NCI-H524 treated with DMSO at 0.1 percent for 48 hours (cell line): ENCODE measurements at places on chromosomes 13 and 19.
A peak's percentile ranks its signal among the peaks of the same experiment; 100 is the strongest.

DNA sequence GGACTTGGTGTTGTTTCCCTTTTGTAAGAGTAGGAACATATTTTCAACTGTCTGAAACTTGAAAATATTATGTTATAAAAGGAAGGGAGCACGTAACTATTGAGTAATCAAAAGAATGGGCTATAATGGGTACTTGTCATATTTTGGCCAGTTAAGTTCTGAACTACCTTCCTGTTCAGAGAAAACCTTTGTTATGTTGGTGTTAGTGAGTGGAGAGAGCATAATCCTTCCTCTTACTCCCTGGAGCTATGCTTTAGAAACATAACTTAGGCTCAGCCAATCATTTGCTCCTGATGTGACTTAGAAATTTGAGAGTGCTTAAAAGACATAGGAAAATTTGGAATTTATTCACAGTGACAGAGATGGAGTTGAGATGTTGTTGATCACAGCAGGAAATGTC, 482.5 kb upstream of the SPRY2 start:
- DNase-seq: no peak

DNA sequence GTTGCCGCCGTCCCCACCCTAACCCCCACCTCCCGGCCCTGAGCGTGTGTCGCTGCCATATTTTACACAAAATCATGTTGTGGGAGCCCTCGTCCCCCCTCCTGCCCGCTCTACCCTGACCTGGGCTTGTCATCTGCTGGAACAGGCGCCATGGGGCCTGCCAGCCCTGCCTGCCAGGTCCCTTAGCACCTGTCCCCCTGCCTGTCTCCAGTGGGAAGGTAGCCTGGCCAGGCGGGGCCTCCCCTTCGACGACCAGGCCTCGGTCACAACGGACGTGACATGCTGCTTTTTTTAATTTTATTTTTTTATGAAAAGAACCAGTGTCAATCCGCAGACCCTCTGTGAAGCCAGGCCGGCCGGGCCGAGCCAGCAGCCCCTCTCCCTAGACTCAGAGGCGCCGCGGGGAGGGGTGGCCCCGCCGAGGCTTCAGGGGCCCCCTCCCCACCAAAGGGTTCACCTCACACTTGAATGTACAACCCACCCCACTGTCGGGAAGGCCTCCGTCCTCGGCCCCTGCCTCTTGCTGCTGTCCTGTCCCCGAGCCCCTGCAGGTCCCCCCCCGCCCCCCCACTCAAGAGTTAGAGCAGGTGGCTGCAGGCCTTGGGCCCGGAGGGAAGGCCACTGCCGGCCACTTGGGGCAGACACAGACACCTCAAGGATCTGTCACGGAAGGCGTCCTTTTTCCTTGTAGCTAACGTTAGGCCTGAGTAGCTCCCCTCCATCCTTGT, 6.4 kb downstream of the YIPF2 start:
- DNase-seq: no peak

DNA sequence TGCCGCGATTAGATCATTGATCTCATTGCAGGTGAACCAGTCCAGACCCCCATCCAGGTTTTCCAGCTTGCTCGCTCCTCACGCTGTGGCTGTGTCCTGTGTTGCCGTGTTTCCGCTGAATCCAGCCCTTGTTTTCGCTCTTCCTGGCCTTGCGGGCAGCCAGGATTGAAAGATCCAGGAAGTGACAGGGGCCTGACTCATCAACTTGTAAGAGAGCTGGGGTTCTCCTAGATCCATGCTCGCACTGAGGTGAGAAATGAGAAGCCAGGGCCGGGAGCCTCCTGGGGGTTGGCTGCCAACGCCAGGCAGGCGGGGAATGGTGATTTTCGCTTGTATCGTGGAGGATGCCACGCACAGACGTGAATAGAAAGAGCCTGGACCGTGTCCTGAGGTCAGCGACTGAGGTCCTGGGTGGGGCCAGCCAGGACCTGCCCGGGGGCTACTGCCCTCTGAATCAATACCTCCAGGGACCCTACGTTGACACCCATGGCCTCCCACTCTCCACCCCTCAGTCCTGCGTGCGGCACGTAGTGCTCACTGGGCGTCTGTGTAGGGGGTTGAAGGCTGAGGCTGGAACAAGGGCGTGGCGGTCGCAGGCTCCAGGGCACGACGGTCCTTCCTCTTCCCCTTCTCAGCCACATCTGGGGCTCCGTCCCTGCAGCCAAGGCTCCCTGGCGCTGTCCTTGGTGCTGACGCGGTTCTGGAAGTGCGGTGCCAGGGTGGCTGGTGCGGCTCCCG, 7.3 kb upstream of the PTPRH start:
- peak; percentile 69 for DNase-seq

GRCh38 chr19:39557811-39558623, 18.1 kb upstream of the EID2 start:
- no peak for DNase-seq

GRCh38 chr13:76127922-76128321, 491.8 kb downstream of the LMO7 start:
- no peak for DNase-seq

GRCh38 chr13:76656500-76656899, 229.7 kb downstream of the KCTD12 start:
- DNase-seq: no peak

- peak; percentile 67 for DNase-seq
These were observed 130.6 kb downstream of the DLEU7 start for GRCh38 chr13:50712881-50713280.

GRCh38 chr13:39263033-39263432, 224.8 kb downstream of the NHLRC3 start:
- no peak for DNase-seq

GRCh38 chr13:23512762-23513395, 57.3 kb upstream of the TNFRSF19 start:
- no peak for DNase-seq

DNA sequence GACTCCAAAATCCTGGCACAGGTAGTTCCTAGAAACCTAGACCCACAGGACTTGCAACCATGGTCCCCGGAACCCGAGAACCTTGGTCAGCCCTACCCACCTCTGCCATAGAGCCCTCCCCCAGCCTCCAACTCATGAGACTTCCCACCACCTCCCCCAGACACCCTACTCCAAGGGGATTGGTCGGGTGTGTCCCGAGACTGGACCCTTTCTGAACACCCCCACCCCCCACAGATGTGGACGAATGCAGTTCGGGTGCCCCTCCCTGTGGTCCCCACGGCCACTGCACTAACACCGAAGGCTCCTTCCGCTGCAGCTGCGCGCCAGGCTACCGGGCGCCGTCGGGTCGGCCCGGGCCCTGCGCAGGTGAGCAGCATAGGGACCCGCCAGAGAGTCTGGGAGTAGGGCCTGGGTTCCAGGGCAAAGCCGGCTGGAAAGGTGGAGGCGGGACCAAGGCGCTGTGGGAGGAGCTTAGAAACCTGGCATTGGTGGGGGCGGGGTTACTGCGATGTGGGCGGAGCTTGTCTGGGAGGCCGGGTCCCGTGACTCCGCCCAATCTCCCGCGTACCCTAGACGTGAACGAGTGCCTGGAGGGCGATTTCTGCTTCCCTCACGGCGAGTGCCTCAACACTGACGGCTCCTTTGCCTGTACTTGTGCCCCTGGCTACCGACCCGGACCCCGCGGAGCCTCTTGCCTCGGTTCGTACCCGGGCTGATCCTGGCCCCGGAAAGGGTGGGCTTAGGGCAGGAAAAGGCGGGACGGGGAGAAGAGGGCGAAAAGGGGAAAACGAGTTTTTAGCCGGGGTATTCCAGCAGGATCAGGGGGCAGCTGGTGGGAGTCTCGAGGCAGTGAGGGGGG, 11.9 kb downstream of the LTBP4 start:
- DNase-seq: no peak

DNA sequence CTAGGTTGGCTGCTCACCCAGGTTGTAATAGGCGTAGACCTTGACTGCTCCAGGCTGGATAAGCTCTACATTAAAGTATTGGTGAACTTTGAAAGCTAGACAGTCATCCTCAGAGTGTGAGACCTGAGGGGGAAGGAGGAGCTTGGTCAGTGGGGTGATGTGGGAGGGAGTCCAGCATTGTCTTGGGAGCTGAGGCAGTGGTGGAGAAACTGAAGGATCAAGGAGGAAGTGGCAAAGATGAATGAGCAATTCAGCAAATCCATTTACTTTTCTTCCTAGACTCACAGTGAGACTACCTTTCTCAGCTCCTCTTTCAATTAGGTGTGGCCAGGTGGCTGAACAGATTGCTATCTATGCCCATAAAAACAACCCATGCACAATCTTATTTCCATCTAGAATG, 10.2 kb upstream of the TNFSF14 start:
- no peak for DNase-seq

DNA sequence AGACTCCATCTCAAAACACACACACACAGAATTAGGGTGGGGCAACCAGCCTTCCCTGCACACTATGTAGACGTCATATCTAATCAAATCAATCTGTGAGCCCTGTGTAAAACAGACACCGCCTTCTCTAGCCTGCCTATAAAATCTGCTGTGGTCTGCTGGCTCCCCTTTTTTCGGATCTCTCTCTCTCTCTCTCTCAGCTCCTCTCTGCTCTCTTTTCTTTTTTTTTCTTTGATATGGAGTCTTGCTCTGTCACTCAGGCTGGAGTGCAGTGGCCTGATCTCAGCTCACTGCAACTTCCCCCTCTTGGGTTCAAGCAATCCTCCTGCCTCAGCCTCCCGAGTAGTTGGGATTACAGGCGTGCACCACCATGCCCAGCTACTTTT, 11.8 kb upstream of the CD70 start:
- DNase-seq: no peak

GRCh38 chr13:50911081-50911631, 1.6 kb downstream of the RNASEH2B start:
- no peak for DNase-seq

DNA sequence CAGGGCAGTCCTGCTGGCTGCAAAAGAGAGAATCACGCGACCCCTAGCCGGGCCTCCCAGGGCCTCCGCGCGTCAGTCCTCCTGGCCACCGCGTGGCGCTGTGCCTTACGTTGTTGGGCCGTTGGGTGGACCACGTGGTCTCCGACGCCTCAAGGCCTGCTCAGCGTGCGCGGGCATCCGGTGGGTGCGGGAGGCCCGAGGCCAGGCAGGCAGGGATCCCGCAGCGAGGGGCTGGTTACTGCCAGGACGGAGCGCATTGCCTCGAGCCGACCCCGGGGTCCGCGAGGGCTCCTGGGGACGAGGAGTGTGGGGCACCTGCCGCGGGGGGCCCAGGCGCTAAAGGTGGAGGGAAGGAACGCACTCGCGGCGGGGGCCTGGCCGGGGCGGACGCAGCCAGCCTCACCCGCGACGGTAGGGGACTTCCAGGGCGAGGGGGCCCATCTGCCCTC, at the start of gene TDRD12:
Gene TDRD12, plus strand, starts transcription at position 157 of the 449 bp plus-strand sequence. CDS start 306 bp downstream, outside the sequence.
- no peak for DNase-seq

DNA sequence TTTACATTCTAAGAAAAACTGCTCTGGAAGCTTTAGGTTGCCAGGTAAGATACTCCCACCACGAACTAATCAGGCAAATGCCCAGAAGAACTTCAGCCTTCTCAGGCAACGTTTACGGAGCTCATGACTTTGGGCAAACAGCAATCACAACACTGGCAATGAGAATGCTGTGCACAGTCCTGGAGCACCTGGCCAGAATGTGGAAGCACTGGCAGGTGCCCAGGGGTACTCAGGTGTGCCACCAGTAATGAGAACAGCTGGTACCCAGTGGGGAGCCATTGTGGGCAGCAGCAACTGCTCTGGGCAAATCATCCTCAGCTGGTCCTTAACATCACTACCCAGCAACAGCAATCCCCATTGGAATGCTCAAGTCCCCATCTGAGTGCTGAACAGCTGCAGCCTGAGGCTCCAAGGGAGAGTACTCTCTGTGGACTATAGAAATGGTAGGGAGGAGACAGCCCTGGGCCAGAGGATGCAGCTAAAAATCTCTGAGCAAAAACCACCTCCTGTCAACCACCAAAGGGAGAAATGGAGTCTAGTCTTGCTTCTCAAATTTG, 210.0 kb downstream of the FOXO1 start:
- peak; percentile 48 for DNase-seq

DNA sequence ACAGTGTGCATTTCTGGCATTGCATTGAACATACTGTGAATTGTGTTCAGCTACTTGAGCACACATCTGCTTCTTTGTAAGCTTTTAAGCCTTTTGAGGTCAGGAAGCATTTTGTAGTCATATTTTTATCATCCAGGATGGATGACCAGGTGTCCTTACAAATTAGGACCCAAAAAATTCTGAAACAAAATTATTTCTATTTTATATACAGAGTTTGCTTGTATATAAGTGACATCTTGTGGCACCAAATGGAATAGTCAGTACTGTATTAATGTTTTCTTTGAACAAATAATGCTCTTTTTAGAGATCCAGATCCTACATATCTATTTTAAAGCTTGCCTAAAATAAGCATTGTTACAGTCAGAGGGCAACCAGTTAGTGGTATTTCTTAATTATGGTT, 9.5 kb upstream of the SUPT20H start:
- DNase-seq: no peak

GRCh38 chr19:54017261-54017660, 25.8 kb downstream of the CACNG6 start:
- no peak for DNase-seq

GRCh38 chr19:18879579-18880373, 16.2 kb downstream of the CERS1 start:
- DNase-seq: no peak

DNA sequence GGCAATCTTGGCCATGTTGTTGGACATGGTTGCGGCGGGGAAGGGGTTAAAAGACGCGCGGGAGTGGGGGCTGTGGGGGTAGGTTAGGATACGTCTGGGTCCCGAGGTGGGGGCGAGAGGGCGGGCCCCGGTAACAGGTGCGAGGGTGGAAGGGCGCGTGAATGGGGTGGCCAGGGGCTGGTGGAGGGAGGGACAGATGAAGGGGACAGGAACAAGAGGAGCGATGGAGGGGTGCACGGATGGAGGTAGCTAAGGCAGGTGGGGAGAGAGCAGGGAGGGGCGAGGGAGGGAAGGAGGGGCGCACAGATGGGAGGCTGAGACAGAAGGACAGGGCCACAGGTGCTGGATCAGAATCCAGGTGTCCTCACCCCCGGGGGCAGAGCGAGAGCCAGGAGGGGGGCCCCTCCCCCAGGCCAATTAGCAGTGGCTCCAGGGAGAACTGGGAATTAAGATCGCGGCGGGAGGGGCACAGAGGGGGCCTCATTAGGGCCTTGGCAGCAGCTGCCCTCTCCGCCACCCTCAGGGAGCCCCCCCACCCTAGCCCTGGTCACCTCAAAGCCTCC, 1.3 kb downstream of the GNG8 start:
- peak; percentile 27 for DNase-seq

DNA sequence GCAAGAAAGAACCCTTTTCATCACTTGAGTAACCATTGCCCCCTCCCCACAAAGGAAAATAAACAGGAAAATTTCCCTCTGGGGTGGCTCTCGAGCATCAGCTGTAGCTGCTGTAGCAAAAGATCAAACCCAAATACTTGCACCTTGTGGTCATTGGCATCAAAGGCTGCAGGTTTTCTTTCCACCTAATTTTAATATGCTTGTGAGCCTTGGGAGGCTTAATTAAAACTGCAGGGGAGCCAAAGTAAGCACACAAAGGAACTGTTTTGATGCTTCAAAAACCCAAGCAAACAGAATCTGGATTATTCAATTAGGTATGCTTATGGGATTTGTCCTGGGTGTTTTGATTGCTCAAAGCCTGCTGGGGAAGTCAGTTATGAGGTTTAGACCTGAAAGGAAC, 119.5 kb downstream of the SHISA2 start:
- no peak for DNase-seq

DNA sequence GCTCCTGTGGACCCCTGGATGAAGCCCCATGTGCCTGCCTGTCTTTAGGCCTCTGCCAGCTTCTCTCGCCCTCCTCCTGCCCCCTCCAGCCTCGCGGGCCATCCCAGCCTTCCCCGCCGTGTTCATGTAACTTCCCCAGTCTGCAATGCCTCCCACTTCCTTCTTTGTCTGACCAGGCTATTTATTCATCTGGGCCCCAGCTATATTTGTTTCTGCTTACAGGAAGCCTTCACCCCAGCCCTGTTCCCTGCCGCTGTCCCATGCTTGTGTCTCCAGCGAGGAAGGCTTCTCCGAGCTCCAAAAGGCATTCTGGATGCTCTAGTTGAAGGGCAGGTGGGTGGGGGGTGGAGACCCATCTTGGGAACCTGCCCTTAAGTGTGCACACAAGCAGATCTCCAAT, 7.9 kb upstream of the C3 start:
- no peak for DNase-seq
